ENCODE measurements at places on chromosomes 1 and 21. TPM values are rescaled to one million over a fixed set of nuclear protein-coding genes. Genes with fewer than 3 reads are reported as not detected.
A peak's percentile ranks its signal among the peaks of the same experiment; 100 is the strongest.

- no peak overlapping the region for H3K4me3 ChIP-seq
- H3K36me3 ChIP-seq, result no peaks in the 10 kb centered on the region
- DNase-seq, result no peak
- no peak overlapping the region for H3K27ac ChIP-seq
Measured at GRCh38 chr1:55535724-55536544, 320.8 kb upstream of the USP24 start.

DNA sequence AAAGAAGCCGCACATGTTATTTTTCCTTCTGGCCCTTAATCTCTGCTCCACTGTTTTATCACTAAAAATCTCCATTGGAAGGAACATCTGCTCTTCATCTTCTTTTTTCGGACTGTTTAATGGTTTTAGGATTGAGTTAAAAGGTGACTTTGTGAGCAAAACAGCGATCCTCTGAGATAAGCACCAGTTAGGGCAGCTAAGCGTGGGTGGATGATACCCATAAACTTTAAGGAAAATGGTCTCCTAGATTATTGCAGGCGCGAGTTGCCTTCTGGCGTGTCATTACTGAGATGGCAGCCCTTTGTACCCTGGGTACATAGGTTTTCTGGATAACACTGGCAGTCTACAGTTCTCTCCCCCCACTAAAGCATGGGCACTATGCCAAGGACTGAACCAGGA lies 44.0 kb upstream of the HMGB4 start:
- DNase-seq, result no peak
- no peaks in the 10 kb centered on the region for H3K36me3 ChIP-seq
- no peak overlapping the region for H3K4me3 ChIP-seq
- peaks cover 4% of the 10 kb centered on the region for H3K27me3 ChIP-seq
- no peaks in the 10 kb centered on the region for H3K4me1 ChIP-seq

GRCh38 chr1:197143276-197143675 lies 3.2 kb downstream of the ASPM start:
- H3K4me3 ChIP-seq, result peak overlapping the region; percentile 50
- peak overlapping the region; percentile 29 for H3K27ac ChIP-seq

DNA sequence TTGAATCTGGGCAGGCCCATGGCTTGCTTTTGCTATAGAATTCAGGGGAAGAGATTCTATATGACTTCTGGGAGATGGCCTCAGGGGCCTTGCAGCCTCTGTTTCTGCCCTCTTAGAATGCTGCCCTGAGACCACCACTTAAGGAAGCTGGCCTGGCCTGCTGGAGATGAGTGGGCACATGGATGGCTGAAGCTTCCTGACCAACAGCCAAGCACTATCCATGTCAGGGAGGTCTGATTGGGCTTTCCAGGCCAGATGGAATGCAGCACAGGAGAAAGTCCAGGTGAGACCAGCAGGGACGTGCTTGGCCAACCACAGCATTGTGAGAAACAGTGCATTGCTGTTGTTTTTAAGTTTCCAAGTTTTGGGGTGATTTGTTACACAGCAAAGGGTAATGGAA lies 308.1 kb downstream of the PTPRU start:
- no peak overlapping the region for H3K4me3 ChIP-seq
- no peak for DNase-seq
- H3K4me1 ChIP-seq, result no peaks in the 10 kb centered on the region
- H3K36me3 ChIP-seq, result no peaks in the 10 kb centered on the region
- no peak overlapping the region for H3K27ac ChIP-seq
- H3K27me3 ChIP-seq, result no peaks in the 10 kb centered on the region

The FCGR3B gene
- not detected for total RNA-seq
